ENCODE measurements at places on chromosomes 5 and 9.

- DNase-seq, result no peak
Measured at GRCh38 chr9:26369093-26369492, 523.5 kb downstream of the CAAP1 start.

GRCh38 chr5:88203981-88204750, 64.5 kb downstream of the TMEM161B start:
- DNase-seq, result no peak

DNA sequence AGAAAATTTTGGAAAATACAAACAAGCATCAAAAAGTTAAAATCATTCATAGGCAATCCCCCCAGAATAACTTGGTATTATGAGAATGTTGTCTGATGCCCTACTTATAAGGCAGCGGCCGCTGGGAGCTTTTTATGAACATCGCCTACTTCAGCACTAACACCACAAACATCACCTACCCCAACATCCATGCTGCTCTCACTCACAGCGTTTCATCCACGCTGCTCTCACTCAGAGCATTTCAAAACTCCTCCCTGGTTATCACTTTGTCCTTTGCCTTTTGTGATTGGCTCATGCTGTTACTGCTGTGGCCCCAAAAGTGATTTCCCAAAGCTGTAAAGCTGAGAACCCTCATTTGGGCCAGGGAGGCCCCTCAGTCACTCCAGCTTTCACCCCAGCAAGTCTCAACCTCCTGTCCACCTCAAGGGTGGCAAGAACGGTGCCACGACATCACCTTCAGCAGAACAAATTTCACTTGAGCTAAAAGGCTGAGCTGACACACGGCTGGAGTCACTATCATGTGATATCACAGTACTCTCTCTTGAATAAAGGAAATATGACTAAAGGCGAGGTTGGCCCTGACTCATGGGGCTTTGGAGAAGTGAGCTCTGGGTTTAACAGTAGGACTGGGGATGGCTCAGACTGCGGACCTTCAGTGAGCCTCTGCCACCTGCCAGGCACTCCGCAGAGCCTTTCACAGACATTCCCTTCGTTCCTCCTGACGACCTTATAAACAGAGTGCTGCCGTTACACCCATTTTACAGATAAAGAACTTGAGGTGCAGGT, 25.2 kb downstream of the SHC3 start:
- DNase-seq, result peak; percentile 39

- DNase-seq, result no peak
Measured at GRCh38 chr9:136837146-136837855, 5.0 kb upstream of the AJM1 start.

DNA sequence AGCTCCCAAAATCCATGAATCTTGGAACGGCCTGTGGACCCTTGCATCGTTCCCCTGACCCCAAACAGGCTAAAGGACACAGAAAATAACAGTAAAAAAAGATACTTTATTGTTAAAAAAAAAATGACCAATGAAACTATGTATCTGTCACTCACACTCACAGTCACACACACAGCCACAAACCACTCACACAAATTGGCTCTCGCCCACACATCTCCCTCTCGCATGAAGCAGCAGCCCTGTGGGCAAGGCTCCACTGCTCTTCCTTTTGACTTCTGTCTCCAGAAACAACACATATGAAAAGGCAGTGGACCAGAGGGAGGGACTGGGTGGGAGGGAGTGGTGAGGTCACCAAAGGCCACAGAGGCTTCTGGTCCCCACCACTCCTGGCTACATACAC, 56.6 kb downstream of the SLC36A1 start:
- no peak for DNase-seq

GRCh38 chr9:127210851-127211730, 53.5 kb upstream of the GARNL3 start:
- DNase-seq, result no peak

DNA sequence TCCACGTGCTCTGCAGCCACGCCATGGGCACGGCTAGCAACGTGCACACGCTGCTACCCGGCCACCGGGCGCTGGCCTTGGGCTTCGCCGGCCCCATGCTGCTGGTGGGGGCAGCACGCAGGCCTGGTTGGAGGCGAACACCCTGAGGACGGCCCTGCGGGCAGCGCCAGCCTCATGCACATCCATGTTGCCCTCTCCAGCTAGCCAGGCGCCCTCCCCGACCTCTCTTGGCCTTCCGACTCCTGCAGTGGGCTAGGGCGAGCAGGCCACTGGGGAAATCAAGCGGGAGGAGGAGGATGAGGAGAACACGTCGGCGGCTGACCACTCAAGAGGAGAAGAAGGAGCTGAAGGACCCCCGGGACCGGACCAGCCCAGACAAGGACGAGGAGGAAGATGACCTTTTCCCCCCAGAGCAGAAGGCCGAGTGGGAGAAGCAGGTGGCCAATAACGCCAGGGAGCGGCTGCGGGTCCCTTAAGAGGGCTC, 73.3 kb downstream of the INSL6 start:
- DNase-seq, result no peak

- no peak for DNase-seq
Measured at GRCh38 chr9:107389617-107390071, 99.9 kb downstream of the KLF4 start.

DNA sequence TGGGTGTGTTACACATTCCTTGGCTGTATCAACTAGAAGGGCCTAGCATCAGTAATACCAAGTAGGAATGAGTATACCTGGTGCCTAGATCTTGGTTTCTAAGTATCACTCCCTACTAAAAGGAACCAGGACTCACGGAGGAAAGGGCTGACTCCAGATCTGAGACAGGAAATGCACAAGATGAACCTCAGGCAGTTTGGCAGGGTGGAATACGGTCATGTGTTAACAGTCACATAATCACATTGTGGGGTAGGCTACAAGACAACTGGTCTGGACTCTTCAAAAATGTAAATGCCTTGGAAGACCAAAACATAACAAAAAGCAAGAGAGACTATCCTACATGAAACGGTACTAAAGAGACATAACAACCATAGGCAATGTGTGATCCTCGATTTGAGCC, 158.8 kb downstream of the CRB2 start:
- no peak for DNase-seq

DNA sequence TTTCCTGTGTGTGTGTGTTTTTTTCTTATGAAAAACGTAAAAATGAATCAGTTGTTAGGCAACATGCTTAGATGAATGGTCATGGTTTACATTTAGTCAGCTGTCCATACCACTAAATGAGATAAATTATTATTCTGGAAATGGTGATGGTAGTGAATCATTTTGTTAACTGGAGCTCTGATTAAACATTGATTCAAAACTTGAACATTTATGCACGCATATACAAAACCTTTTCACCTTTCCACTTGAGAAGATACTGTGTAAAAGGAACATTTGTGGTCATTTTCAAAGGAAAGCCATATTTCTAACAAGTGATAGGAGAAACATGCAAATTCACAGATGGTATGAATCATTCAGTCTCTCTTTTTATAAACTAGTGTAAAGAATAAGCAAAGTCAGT, 162.0 kb downstream of the SLC25A46 start:
- DNase-seq, result no peak

GRCh38 chr5:116439905-116440304, 134.7 kb downstream of the SEMA6A start:
- DNase-seq, result no peak

GRCh38 chr9:135960411-135961276, 529 bp downstream of the UBAC1 start:
- DNase-seq, result no peak

- no peak for DNase-seq
Measured at GRCh38 chr9:106417685-106418084, 445.3 kb upstream of the ZNF462 start.

- no peak for DNase-seq
Measured at GRCh38 chr5:99000876-99001275, 72.1 kb upstream of the CHD1 start.

DNA sequence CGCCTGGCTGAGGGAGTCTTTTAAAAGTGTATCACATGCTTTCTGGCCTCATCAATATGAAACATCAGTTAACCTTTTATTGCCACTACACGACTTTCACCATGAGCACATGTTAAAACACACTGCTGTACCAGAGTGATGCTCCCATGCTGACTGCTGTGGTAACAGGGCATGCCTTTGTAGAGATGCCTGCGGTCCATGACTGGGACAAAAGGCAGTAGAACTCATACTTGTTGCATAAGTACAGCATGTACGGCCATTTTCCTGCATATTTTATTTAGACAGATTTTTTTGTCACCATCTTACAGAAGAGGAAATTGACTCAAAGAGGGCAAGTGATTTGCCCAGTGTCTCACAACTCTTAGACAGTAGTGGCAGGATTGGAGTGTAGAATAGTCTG, 105.7 kb upstream of the ADAMTSL1 start:
- no peak for DNase-seq

DNA sequence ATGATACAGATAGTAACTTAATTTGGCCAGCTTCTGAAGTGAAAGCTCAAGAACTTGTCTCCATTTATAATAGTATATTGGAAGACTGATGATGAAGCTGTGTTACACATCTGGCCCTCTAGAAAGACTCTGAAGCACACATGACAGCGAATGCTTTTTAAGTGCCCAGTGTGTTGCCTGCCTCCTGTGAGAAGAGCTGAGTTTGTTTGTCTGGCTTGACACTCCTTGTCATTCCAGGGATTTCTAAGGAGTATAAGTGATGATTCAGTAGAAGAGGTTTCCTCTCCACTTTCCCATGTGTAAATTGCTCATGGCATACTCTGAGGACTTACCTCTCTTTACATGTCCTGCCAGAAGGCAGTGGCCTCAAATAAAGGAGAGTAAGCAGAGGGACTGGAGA, 30.4 kb upstream of the LRRTM2 start:
- no peak for DNase-seq

DNA sequence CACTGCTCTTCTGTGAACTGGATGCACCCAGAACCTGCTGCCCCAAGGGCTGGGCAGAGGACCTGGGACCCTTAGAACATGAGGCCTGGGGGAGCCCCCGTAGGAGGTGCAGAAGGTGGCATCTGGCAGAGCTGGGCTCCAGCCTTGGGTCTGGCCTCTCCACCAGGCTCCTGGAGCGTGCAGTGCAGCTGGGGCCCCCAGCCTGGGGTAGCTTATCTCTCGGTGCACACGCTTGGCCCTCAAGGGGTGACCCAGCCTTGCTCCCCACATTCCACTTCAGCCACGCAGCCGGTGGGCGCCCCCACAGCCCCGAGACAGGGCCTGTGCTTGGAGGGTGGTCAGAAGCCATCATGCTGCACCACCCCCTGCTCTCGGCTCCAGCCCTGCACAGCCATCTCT, 5.6 kb upstream of the NR5A1 start:
- no peak for DNase-seq

- DNase-seq, result no peak
Measured at GRCh38 chr5:39200081-39200480, 19.3 kb downstream of the FYB1 start.

DNA sequence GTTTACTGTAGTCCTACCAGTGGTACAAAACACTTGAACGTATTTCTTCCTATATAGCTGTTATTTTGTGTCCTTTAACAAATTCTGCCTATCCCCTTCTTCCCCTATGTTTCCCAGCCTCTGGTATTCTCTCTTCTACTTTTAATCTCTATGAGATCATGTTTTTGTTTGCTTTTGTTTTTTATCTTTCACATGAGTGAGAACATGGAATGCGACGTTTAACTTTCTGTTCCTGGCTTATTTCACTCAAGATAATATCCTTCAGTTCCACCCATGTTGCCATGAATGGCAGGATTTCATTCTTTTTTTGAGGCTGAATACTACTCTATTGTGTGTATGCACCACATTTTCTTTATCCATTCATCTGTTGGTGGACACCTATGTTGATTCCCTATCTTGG, 634.4 kb upstream of the WWC1 start:
- DNase-seq, result no peak

- DNase-seq, result no peak
Measured at GRCh38 chr5:35884773-35885172, 28.1 kb downstream of the IL7R start.

GRCh38 chr5:82419559-82420332, 141.6 kb upstream of the RPS23 start:
- no peak for DNase-seq

DNA sequence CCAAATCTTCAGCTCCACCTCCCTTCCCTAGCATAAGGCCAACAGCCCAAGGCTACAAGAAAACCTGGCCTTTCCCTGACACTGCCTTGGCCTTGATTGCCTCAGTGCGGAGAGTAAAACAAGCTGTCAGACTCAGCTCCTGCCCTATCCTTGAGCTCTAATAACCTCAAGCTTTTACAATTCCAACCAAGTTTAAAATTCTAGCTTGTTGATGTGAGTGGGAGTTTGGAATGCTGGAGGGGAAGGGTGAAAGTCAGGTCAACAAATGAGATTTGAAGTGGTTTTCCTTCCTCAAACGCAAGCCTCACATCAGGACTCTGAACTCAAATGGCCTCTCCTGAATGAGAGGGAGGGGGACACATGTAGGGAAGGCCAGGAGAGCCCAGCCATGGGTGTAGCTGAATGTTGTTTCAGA, 197.0 kb upstream of the VLDLR start:
- no peak for DNase-seq

- DNase-seq, result peak; percentile 58
Measured at GRCh38 chr9:112097712-112098688, 77.1 kb downstream of the SUSD1 start.
